ENCODE measurements at places on chromosomes 12 and 14. TPM values are rescaled to one million over a fixed set of nuclear protein-coding genes. Genes with fewer than 3 reads are reported as not detected.

GRCh38 chr12:96047229-96048211, 12.1 kb upstream of the LTA4H start:
- H3K4me1 ChIP-seq: no peaks in the 10 kb centered on the region
- no peak overlapping the region for H3K27ac ChIP-seq
- no peaks in the 10 kb centered on the region for H3K27me3 ChIP-seq
- no peaks in the 10 kb centered on the region for H3K36me3 ChIP-seq
- DNase-seq: no peak
- no peak overlapping the region for H3K4me3 ChIP-seq

- H3K4me3 ChIP-seq: peak overlapping the region; percentile 97
- H3K27me3 ChIP-seq: no peaks in the 10 kb centered on the region
- no peaks in the 10 kb centered on the region for H3K36me3 ChIP-seq
- no peak for DNase-seq
These were observed 1.5 kb downstream of the VPS37B start for GRCh38 chr12:122894193-122895121.

DNA sequence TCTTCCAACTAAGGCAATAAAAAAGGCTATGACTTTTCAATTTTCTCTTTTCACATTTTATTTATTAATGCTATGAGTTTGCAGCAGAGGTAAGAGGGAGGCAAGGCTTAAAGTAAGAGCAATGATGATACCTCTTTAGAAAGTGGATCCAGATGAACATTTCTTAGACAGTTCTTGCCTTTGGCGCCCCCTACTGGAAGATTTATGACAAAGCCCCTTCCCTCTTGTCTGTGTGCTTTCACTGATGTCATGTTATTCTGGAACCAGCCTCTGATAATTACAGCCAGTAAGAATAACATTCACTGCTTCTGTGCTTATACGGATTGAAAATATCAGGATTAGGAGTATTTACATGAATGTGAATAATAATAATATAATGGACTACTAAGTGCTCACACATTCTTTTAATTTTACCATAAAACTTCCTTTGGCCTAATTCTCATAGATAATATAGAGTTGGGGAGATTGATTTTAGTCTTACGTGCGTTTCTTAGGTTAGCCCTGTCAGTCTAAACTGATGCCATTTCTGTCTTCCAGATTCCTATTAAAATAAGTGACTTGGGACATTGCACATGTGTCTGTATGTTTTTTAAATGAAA, 1929.9 kb upstream of the SEL1L start:
- H3K27ac ChIP-seq: no peak overlapping the region
- H3K4me1 ChIP-seq: no peaks in the 10 kb centered on the region
- H3K27me3 ChIP-seq: no peaks in the 10 kb centered on the region
- no peak overlapping the region for H3K4me3 ChIP-seq
- peak; percentile 31 for DNase-seq
- no peaks in the 10 kb centered on the region for H3K36me3 ChIP-seq

- no peaks in the 10 kb centered on the region for H3K4me1 ChIP-seq
- H3K27me3 ChIP-seq: no peaks in the 10 kb centered on the region
- no peak overlapping the region for H3K4me3 ChIP-seq
- H3K36me3 ChIP-seq: no peaks in the 10 kb centered on the region
These were observed 44.8 kb upstream of the BCL2L14 start for GRCh38 chr12:12025799-12026386.

DNA sequence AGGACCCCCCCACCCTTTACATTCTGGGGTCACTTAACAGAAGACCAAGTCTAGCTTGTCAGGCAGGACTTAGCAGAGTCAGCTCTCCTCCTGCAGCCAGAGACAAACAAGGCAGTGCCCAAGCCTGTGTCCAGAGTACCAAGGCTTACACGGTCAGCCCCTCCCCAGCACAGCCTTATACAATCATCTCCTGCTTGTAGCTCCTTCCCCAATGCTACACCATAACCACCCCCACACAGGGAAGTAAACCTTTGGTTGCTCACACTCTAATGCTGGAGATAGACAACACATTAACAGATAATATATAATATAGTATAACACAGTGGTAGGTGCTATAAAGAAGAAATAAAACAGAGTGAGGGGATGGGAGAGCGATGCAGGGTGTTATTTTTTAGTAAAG, 175.4 kb upstream of the PWP1 start:
- peaks cover 4% of the 10 kb centered on the region for H3K4me1 ChIP-seq
- DNase-seq: no peak
- H3K27ac ChIP-seq: no peak overlapping the region
- H3K27me3 ChIP-seq: no peaks in the 10 kb centered on the region
- no peak overlapping the region for H3K4me3 ChIP-seq
- no peaks in the 10 kb centered on the region for H3K36me3 ChIP-seq

Gene SLC4A8
- polyA plus RNA-seq: 18.0 TPM

Gene NRL
- 4.8 TPM for polyA plus RNA-seq

Gene TMEM263
- 55.3 TPM for polyA plus RNA-seq
